Stimulated activated CD8-positive, alpha-beta memory T cell treated with anti-CD3 and anti-CD28 coated beads, Interleukin-7, amount 100 ng/mL, for 24 hours (primary cell): ENCODE measurements at places on chromosomes 7 and 10.

GRCh38 chr10:71770255-71770654 is 3.1 kb downstream of the VSIR start:
- no peak for DNase-seq

GRCh38 chr10:2476812-2477553 is 590.4 kb upstream of the PFKP start:
- DNase-seq: no peak

DNA sequence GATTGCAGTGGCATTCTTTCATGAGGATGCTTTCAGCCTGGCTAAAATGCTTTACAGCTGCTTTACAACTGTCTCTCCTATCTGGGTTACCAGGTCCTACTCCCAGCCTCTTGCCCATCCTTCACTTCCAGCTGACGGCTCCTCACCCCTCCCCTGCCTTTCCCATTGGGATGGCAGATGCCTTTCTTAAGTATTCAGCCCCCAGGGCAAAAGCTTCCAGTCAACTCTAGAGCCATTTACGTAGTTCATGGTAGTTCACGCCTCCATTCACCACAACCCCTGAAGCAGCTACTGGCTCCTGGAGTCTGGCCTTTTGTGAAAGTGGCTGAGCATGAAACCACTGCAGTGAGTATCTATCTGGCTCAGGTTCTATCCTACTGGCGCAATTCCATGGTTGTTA is 17.2 kb upstream of the BMPER start:
- DNase-seq: no peak

GRCh38 chr10:24156686-24157085 is 52.3 kb upstream of the KIAA1217 start:
- no peak for DNase-seq

DNA sequence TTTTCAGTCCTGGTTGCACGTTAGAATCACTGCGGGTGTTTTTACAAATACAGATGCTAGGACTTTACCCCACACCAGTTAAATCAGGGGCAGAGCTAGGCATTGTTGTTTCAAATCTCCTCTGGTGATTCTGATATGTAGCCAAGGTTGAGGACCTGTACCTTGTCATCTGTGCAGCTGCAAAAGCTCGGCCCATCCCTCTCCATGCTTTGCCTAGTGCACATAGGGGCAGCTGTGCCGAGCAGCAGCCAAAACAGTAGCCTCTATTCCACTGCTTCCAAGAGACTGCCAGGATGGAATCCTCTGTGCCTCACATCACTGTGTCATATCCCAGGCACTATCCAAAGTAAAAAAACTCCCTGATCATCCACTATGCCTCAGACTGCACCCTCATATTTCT is 181.3 kb downstream of the CDK14 start:
- no peak for DNase-seq

DNA sequence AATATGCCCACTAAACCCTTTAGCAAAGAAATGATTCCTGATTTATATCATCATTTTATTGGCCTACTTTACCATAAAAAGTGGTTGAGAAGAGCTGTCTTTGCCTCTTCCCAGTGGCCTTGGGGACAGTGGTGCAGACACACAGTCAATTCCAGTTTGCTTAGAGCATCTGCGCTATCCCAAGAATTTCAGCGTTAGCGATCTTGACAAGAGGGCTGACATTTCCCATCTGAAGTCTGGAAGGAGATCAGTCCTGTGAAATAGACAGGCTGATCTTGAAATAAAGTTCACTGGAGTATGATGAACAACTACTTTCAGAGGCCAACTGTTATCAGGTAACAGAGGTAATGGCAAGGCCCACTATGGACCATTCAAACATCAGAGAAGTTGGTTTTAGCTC is 475.3 kb upstream of the NRP1 start:
- DNase-seq: no peak

- DNase-seq: no peak
These were observed 101.0 kb downstream of the C10orf105 start for GRCh38 chr10:71618598-71618997.

- DNase-seq: no peak
These were observed 29.5 kb downstream of the CTNNA3 start for GRCh38 chr10:67666416-67667034.

- no peak for DNase-seq
These were observed 601.3 kb upstream of the GHITM start for GRCh38 chr10:83538047-83538446.

DNA sequence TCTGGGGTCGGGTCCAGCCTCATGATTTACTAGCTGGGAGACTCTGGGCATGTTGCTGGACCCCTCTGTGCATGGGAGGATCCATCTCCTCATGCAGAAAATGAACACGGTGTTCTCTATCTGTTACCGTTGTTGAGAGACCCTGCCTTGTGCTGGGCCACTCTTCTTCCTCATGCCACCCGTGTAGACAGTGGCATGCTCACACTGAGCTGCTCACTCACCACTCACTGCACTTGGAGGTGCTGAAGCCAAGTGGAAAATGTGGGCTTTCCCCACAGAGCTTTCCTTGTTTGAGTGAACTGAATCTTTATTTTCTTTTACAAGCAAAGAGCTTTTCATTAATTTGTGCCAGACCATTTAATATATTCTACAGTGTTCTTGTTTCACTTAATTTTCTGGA is 77.5 kb upstream of the GDF10 start:
- no peak for DNase-seq

DNA sequence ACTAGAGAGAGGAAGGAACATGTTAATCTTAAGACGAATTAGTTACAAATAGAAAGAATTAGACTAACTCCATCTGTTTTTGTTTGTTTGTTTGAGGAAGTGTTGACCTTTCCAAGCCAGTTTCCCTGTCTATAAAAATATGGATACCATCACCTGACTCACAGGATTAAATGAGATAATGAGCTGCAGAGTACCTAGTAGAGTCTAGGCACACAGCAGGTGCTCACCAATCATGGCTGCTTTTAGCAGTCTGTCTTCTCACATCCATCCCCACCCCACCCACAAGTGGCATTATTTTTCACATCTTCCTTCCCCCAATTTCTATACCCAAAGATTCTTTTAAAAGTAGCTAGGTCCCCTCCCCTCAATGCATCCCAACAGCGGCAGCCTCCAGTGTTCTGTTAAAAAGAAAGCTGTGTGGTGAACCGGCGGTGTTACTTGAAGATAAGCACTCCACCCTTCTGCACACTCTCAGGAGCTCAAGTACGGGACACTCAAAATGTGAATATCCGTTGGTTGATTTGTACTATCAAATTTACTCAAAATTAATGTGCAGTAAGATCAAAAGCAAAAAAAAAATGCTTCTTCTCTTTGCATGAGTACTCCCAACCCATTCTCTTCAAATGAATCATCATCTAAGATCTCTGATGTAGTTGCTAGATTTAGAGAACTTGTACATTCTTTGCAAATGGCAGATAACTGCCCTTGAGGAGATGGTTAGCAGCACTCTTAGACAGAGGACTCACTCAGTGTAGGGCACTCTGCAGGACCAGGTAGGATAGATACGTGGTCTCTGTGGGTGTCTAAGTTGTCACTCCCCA is 145.4 kb upstream of the ASAH2 start:
- no peak for DNase-seq

- DNase-seq: no peak
These were observed 66.8 kb downstream of the LRMDA start for GRCh38 chr10:75497997-75498883.

- no peak for DNase-seq
These were observed 52.2 kb downstream of the KMT2C start for GRCh38 chr7:152383341-152384234.

- no peak for DNase-seq
These were observed at the start of gene DIP2C for GRCh38 chr10:689452-690371. DIP2C (minus strand) TSS chr10:689668; CDS start chr10:689578, 90 bp downstream.

DNA sequence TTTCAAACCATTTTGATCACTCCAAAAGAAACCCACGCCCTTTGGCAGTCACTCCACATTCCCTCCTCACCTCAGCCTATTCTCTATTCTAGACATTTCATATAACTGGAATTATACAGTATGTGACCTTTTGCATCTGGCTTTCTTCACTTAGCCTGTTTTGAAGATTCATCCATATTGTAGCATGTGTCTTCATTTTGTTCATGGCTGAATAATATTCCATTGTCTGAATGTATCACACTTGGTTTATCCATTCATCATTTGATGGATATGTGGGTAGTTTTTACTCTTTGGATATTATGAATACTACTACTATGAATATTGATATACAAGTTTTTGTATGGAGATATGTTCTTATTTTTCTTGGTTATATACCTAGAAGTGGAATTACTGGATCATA is 3.5 kb upstream of the OTUD1 start:
- no peak for DNase-seq

DNA sequence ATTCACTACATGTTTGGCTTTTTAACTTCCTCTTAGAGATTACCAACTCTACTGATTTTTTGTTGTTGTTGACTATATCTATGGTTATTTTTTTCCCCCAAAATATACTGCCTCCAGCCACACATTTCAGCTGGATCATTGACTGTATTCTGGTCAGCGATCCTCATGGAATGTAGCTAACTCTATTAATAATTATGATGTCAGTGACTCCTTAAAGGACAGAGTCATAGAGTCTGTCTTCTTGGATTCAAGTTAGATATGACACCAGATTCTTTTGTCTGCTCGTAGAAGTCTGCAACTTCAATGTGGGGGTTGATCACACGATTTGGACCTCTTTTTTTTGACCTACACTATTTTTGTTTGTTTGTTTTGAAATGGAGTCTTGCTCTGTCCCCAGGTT is 33.2 kb downstream of the UBN2 start:
- DNase-seq: no peak

DNA sequence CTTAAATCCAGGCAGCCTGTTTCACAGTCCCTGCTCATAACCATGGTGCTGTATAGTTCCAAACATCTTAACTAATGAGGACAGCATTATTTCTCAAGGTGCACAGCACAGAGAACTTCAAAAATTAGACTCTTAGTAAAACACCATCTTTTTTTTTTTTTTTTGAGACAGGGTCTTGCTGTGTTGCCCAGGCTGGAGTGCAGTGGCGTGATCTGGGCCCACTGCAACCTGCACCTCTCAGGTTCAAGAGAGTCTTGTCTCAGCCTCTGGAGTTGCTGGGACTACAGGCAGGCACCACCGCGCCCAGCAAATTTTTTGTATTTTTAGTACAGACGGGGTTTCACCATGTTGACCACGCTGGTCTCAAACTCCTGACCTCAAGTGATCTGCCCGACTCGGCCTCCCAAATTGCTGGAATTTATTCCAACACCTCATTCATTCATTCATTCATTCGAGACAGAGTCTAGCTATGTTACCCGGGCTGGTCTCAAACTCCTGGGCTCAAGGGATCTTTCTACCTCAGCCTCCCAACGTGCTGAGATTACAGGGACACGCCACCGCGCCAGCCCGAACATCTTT is 507 bp upstream of the TMEM254 start:
- no peak for DNase-seq

GRCh38 chr10:68604441-68604840 is 44.3 kb downstream of the TET1 start:
- no peak for DNase-seq

- no peak for DNase-seq
These were observed 93.6 kb upstream of the COL1A2 start for GRCh38 chr7:94301024-94301586.

GRCh38 chr10:93702210-93703001 is at the start of gene FRA10AC1:
FRA10AC1 (minus strand) TSS chr10:93702592; CDS start chr10:93700106, 2,486 bp downstream.
- DNase-seq: peak; percentile 84

GRCh38 chr7:27118580-27118979 is 12.0 kb downstream of the HOXA4 start:
- DNase-seq: no peak

GRCh38 chr7:73434701-73435069 is 1.1 kb downstream of the FZD9 start:
- DNase-seq: no peak

- no peak for DNase-seq
These were observed 86.0 kb upstream of the NOBOX start for GRCh38 chr7:144489504-144489903.

- no peak for DNase-seq
These were observed 7.3 kb downstream of the SEPHS1 start for GRCh38 chr10:13340626-13341376.

- DNase-seq: no peak
These were observed 13.2 kb downstream of the LAMB1 start for GRCh38 chr7:107989618-107990373.

GRCh38 chr7:27178366-27178765 is 4.2 kb upstream of the HOXA10 start:
- DNase-seq: no peak

GRCh38 chr7:45888185-45888992 is at the start of gene IGFBP1:
IGFBP1 (plus strand) TSS chr7:45888488; CDS start chr7:45888653, 165 bp downstream.
- DNase-seq: no peak

DNA sequence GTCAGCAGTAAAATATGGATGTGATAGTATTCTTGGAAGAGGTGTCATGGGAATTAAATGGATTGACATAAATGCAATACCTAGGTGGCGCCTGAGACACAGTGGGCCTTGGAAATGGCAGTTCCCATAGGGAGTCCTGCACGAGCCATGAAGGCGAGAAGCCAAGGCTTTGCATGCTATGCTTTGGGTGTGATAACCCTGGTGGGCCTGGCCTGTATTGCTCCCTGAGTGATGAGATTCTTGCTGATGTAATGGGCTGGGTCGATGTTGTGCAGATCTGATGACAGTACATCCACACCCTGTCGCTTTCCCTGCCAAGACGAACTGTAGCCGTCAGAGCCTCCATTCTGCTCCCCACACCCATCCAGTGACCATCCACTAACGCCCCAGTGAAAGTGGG is 46.4 kb downstream of the CREB5 start:
- no peak for DNase-seq

DNA sequence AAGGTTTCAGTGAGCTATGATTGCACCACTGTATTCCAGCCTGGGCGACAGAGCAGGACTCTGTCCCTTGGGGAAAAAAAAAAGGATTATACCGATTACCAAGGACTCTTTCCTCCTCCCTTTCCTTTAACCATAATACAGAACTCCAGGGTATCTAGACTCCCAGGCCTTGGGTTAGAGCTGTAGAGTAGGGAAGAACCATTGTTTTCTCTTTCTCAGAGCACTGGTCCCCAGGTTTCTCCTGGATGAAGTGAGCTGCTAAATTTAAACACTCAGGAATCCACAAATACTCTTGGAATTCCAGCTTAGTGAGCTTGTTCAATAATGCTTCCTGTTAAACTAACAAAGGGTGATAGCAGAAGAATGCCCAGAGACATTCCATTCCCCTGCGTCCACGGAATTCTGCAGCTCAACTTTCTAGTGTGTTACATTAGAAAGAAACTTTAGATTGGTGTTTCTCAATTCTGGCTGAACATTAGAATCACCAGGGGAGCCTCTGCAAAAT is 14.6 kb upstream of the RPEL1 start:
- no peak for DNase-seq

DNA sequence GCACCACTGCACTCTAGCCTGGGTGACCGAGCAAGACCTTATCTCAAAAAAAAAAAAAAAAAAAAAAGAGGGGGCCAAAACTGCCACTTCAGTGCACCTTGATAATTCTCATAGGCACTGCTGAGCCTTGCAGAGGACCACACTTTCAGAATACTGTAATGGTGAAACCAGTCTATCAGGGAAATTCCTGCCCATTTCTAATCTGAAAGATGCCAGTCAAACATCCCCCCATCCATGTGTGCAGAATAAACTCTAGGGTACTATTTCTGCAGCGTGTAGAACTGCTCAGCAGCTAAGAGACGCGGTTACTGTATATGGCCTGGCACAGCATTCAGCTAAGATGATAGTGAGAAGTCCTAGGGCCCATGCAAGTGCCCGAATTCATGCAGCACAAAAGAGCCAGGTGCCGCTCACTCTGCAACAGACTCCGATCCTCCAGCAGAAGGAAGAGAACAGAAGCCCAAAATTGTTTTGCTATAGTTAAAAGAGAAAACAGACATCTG is 286.8 kb upstream of the KLF14 start:
- DNase-seq: no peak
